DMS 273 treated with DMSO at 0.1 percent for 48 hours (cell line): ENCODE measurements at places on chromosomes 4 and X.

GRCh38 chr4:88130544-88131305 lies 27.7 kb downstream of the ABCG2 start:
- DNase-seq: no peak

DNA sequence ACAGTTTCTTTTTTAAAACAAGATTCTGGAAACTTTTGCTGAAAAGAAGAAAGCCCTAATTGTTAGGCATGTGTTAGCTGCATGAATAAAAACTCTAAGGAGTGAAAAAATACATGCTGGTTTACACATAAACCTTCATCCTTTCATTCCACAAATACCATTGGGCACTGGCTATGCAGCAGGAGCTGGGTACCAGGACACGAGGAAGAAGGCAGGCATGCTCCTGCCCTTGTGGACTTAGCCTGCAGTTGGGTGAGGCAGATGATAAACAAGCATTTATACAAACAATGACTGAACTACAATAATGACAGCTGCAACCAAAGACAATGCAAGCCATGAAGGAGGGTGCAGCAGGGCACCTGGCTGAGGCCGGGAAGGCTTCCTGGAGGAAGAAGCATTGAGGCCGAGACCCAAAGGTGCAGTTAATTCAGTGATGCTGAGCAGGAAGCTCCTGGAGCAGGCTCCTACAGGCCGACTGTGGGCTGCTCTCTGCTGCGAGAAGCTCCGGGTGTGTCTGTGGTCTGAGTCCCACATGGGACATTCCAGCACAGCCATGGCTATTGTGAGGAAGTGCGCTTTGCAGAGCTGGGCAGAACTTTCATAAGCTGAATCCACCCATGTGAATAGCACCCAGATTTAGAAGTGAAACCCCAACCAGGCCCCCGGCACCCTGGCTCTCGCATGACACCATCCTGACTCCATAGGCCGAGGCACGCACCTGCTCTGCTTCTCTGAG lies 44.0 kb upstream of the MXD4 start:
- no peak for DNase-seq

GRCh38 chrX:39726771-39727170 lies 371.0 kb downstream of the BCOR start:
- peak; percentile 31 for DNase-seq

GRCh38 chr4:187357045-187357643 lies 633.5 kb upstream of the FAT1 start:
- no peak for DNase-seq

DNA sequence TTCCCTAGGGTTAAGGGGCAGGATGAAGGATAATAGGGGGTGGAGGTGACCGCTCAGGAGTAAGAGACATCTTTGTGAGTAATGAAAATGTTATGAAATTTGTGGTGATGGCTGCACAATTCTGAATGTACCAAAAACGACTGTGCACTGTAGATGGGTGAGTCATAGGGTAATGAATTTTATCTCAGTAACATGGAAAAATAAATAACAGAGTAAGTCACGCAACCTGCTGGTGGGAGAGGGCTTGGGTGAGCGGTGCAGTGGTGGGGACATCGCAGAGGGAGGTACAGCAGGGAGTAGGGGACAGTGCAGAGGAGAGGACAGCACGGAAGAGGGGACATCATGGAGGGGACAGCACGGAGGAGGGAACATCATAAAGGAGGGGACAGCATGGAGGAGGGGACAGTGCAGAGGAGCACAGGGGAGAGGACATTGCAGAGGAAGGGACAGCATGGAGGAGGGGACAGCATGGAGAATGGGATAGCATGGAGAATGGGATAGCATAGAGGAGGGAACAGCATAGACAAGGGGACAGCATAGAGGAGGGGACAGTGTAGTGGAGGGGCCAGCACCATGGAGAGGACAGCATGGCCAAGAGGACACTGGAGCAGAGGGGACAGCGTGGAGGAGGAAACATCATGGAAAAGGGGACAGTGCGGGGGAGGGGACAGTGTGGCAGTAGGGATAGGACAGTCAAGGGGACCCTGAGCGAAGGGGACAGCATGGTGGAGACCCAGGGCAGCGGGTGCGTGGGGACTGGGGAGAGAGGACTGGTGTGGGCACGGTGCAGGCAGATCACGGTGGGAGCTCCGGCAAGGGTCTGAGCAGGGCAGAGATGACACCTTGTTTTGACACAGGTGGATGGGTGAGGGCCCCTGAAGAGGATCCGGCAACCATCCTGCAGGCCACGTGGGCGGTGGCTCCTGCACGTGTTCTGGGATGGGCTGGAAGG lies 68.5 kb upstream of the MXD4 start:
- no peak for DNase-seq

DNA sequence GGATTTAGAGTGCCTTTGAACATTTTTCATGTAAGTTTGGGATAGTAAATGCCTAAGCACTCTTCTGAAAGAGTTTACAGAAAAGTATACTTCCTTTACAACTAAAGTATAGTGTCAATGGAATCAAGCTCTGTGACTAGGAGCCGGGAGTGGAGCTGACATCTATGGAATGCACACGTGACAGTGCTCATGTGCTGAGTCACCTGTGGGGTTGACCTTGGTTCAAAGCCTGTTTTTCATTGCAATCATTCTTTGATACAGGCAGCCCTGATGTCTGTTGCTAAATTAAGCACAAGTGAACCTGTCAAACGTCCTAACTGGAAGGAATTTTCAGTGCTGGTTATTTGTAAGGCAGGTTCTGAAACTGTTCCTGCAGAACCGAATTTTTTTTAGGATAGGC lies 82.5 kb downstream of the GPAT3 start:
- DNase-seq: no peak
